NCI-H1105 treated with DMSO at 0.1 percent for 48 hours (cell line): ENCODE measurements at places on chromosomes 12 and 14.

- DNase-seq: no peak
These were observed 30.4 kb downstream of the MMAB start for GRCh38 chr12:109542876-109543275.

- DNase-seq: peak; percentile 38
These were observed 8.1 kb upstream of the PPP1R1A start for GRCh38 chr12:54596526-54596946.

DNA sequence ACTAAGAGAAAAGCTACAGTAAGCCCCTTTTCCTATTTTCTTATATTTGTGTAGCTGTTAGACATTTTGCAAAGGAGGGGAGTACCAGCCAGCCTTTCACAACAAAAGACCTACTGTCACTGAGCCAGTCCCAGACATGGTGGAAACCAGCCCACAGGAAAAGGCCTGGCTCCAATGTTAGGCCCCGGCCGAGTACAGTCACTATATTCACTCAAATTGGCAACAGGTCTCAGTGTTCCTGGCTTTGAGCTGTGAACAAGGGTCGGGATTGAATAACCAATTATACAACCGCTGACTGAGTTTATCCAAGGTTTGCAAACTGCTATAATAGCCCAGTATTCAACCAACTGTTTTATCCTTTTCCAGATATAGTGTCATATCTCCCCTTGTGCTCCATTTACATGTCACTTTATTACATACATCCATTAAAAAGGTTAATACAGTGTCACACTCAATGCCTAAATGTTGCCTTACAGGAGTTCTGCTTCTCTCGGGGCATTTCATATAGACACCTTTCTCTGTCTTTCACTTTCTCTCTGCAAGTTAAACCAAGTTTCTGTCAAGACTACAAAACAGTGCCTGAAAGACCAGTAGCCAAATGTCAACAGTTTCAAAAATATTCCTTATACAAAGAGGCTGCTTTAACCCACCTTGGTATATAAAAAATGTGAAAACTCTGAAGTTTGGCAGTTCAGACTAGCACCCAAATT lies 178.1 kb downstream of the SOX5 start:
- no peak for DNase-seq

DNA sequence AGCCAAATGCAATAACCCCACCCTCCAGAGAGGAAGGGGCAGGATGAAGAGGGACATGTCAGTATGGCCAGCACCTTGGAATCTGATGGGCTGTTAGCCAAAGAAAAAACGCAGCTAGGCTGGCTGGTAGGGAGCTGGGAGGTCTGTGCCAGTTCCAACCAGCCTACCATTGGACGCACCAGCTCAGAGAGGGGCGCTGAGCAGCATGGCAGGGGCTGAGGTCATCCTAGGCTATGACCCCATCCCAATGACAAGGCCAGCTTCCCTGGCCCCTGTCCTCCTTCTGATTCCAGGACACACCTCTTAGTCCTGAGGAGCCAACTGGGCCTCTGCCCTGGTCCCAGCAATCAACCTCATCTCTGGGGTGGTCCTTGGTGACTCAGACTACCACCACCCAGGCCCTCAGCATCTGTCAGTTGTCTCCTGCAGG lies 12.2 kb downstream of the ACTN1 start:
- no peak for DNase-seq

DNA sequence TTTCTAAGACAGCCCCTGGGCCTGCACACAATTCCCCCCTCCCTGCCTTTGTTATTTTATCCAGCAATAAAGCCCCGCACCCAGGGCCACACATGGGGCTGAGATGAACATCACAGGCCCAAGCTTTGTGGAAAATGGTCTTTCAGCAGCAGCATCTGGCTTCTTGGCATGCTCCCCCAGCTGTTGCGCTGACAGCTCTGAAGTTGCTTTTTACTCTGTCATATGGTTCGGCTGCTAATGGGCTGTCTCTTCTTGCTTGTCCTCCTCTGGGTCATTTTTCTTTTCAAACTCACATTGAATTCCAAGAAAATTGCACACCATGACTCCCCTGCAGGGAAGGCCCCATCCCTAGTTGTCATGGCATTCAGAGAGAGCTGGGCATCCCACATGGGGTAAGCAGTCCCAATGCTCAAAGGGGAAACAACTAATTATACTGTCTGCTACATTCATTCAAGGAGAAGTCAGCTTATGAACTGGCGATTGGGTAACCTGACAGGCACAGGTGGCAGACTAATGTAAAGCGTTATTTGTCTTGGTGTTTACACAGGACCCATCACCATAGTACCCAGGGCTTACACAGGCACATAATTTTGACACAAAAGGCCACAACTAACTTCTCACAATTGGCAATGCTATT lies 74.0 kb upstream of the CDKN3 start:
- DNase-seq: no peak

DNA sequence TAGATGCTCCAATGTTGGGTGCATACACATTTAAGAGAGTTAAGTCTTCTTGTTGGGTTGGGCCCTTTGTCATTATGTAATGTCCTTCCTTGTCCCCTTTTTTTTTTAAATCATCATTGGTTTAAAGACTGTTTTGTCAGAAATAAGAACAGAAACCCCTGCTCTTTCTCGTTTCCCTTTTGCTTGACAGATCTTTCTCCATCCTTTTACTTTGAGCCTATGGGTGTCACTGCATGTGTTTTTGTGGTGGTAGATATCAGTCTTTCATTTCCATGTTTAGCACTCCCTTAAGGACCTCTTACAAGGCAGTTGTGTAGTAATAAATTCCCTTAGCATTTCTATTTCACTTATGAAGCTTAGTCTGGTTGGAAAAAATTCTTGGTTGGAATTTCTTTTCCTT lies 47.4 kb downstream of the RTN1 start:
- no peak for DNase-seq

DNA sequence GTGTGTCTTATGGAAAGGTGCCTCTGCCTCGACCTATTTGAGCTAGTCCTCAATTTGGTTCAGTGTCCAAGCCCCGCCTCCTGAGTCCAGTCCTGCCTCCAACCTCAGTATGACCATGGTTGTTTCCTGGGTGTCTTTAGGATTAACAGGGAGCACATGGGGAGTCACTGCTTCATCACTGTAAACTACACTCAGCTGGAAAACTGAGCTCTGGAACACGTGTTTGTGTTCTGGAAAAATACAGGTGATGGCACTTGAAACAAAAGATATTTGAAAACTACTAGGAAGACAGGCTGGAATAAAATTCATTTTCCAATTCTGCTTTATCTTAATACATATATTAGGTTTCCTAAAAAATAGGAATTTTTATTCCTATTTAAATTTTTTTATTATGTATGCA lies 1187.3 kb upstream of the TMEM132C start:
- DNase-seq: no peak

DNA sequence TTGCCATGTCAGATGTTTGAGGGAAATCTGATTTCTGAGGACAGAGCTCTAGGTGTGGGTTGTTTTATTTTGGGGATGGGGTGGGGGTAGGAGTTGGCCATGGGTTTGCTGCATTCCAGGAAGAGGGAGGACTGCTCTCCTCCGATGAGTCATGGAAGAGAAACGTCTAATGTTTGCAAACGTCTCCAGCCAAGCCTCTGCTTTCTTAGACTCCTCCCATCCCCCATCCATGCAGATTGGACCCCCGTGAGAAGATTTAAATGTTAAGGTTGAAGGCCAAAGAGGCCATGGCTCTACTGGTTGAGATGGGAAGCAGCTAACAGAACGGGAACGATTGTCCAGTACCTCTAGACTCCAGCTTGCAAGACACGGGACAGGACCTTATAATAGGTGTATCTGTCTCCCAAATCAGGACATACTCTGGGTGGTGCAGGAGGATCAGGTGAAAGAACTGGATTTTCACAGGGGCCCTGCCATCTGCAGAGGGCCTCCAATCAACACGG lies 11.4 kb upstream of the ATP2A2 start:
- DNase-seq: no peak

DNA sequence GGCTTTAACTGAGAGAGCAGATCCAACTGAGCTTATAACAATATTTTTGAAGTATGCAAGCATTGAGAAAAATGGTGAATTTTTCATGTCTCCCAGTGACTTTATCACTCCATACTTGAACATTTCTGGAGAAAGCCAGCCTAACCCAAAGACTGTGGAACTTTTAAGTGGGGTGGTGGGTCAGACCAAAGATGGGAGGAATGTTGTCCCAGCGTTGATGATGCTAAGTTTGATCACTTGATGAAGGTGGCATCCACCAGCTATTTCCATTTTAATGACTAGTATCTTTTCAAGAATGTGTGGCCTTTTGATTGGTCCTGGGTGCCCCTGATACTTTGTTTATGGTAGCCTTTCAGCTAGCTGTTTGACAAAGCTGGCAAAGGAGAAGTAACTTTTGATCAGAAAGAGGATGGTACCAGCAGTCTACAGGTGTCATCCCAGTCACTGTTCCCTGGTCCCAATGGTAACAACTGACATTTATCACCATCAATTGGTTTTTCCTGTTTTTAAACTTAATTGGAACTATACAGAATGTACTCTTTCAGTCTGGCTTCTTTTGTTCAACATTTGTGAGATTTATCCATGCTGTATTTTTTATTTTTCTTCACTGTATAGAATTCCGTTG lies 14.2 kb downstream of the SINHCAF start:
- no peak for DNase-seq

DNA sequence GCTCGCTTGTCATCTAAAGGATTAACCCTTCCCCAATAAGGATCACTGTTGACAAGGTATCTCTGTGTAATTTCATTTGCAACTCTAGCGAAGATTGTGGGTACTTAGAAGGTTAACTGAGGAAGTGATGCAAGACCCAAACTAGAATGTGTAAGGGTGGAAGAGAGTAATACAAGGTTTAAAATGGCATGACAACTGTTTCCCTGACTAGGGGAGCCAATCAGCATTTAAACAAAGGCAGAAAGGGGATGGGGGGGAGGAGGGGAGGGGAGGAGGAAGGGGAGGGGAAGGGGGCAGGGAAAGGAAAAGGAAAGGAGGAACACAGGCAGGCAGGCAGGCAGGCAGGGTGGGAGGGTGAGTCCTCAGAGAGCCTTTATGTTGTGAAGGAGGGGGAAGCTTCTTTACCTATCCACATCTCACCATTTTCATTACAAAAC lies 31.1 kb downstream of the NRDE2 start:
- DNase-seq: no peak

GRCh38 chr12:27359578-27360340 lies 27.1 kb downstream of the BMAL2 start:
- peak; percentile 17 for DNase-seq
